ENCODE measurements at places on chromosomes 3 and 15. TPM values are rescaled to one million over a fixed set of nuclear protein-coding genes. Genes with fewer than 3 reads are reported as not detected.
A peak's percentile ranks its signal among the peaks of the same experiment; 100 is the strongest.

GRCh38 chr3:25633919-25634318 is 30.8 kb downstream of the TOP2B start:
- DNase-seq = no peak

DNA sequence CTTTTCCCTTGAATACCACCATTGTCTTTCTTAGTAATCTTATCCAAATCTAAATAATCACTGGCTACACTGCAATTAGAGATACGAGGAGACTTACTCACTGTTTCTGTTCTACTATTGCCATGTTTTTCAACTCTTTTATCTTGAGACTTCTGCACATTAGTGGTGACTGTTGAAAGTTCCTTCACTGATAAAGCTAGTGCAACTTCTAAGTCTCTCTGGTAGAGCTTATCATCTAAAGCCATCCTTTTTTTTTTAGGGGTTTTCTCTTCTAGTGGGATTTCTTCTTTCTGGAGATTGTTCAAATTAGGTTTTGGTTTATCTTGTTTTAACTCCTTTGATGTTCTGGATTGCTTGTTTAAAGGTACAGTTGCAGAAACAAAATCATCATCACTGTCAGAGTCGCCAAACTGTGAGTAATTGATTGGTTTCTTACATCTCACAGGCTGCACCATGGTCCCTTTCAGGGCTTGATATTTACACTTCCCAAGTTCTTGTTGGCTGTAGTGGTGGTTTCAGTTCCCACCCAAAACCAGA is 37.7 kb downstream of the NCK1 start:
- no peak for DNase-seq

The CSPG4 gene
- total RNA-seq = not detected

The PLA2G4D gene
- not detected for total RNA-seq

The DLL4 gene
- total RNA-seq = not detected

- DNase-seq = no peak
Observed at GRCh38 chr3:9916734-9917680, at the start of gene IL17RC. IL17RC (plus strand) TSS chr3:9917098; CDS start chr3:9917316, 218 bp downstream.

The GOLGA8J gene
- 0.88 TPM for total RNA-seq

GRCh38 chr15:60844511-60845174 is 365.7 kb upstream of the ICE2 start:
- peak; percentile 86 for DNase-seq

GRCh38 chr15:62141200-62141599 is 23.9 kb downstream of the C2CD4B start:
- DNase-seq = no peak

- DNase-seq = no peak
Observed at GRCh38 chr3:167115331-167115934, 264.7 kb downstream of the ZBBX start.

- DNase-seq = no peak
Observed at GRCh38 chr3:123755501-123755900, 128.6 kb downstream of the MYLK start.

GRCh38 chr15:99703603-99704443 is 29.4 kb downstream of the LYSMD4 start:
- DNase-seq = no peak

The CADM2 gene
- total RNA-seq = 0.58 TPM

The HCN4 gene
- total RNA-seq = not detected
